Midbrain (tissue), 1 donor: ENCODE measurements at places on chromosomes 12 and 14.

DNA sequence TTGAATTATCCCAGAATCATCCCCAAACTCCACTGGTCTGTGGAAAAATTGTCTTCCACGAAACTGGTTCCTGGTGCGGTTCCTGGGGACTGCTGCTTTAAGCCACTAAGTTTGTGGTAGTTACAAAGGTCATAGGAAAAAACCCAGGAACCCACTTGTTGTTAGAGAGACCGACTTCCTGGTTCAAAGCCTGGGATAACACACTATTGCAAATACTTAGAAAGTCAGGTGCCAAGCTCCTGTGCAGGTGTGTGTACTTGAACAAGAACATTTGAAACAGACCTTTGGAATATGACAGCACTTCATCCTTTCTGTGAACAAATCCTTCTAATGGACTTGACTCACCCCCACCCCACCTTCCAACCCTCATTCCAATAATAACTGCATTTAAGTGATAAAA, 519.6 kb downstream of the GLT1D1 start:
- DNase-seq: no peak

- no peak for DNase-seq
These were observed 102.7 kb upstream of the DACT1 start for GRCh38 chr14:58535044-58535443.

GRCh38 chr14:63992858-63993257, 140.1 kb downstream of the SYNE2 start:
- DNase-seq: no peak

GRCh38 chr14:105195522-105196264, 14.6 kb upstream of the NUDT14 start:
- no peak for DNase-seq

DNA sequence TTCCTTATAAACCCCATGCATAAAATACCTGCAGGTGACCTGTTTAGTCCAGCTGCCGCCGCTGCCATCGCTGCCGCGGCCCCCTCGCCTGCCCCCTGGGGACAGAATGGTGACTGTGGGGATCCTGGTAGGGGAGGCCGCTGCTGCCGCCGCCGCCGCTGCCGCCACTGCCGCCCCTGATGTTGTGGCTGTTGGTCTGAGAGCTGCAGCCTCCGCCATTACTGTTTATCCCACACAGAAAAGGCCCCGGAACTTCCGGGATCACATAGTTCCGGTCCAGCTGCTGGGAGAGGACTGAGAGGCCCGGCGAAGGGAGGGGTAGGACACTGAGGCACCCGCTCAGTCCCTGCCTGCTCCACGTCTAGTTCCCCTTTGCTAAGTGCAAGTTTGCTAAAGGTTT, 244.9 kb downstream of the C12orf50 start:
- no peak for DNase-seq

GRCh38 chr12:56221232-56221756, 428 bp downstream of the RNF41 start:
- DNase-seq: peak; percentile 28

- DNase-seq: no peak
These were observed 178.6 kb downstream of the EFCAB11 start for GRCh38 chr14:89775946-89776345.

DNA sequence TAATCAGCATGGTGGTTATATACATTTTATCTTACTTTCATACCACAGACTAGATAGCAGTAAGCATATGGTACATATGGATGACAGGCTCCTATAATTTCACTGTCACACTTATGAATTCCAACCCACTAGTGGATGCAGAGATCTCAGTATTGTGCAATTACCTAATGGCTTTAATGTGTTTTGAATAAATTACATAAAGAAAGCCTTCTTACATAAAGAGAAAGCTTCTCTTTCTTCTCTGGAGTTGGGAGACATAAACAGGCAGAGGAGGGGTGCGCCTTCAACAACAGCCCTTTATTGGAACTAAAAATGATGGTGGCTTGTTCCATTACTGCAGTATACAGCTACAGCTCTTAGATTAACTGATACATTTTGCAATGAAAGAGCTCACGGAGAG, 52.6 kb downstream of the SAV1 start:
- DNase-seq: peak; percentile 57

DNA sequence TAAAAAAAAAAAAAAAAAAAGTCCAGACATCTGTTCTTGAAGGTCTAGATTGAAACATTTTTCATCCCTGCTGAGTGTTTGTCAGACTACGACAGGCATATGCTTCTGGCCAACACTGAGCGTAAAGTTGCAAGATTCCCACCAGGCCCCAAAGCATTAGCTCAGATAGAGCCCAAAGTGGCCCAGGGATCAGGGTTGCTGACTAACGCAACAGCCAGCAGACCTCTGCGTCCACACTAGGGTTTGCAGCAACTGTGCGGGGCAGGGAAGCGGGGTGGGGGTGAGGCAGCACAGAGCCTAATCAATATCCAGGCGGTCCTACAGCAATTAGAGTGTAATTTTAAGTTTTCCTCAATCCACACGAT, 55.7 kb downstream of the SSH1 start:
- DNase-seq: no peak

DNA sequence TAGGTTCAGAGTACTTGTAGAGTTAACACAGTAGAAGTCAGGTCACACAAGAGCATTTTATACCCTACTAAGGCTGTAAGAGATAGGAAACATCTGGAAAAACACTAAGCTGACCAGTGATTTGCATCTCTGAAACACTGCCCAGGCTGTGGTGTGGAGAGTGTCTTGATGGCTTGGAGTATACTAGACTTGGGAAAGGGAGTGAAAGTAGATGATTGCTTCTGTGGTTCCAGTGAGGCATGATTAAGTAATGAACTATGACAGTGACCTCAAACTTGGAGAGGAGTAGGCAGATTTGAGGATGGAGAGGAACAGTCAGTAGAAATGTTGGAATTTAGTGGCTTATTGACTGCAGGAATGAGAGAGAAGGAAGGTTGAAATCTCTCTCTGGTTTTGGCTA, 201.2 kb downstream of the FLRT2 start:
- no peak for DNase-seq

- DNase-seq: no peak
These were observed 48.1 kb upstream of the BCL11B start for GRCh38 chr14:99320105-99320572.
